ENCODE measurements at places on chromosomes 7 and 10.

DNA sequence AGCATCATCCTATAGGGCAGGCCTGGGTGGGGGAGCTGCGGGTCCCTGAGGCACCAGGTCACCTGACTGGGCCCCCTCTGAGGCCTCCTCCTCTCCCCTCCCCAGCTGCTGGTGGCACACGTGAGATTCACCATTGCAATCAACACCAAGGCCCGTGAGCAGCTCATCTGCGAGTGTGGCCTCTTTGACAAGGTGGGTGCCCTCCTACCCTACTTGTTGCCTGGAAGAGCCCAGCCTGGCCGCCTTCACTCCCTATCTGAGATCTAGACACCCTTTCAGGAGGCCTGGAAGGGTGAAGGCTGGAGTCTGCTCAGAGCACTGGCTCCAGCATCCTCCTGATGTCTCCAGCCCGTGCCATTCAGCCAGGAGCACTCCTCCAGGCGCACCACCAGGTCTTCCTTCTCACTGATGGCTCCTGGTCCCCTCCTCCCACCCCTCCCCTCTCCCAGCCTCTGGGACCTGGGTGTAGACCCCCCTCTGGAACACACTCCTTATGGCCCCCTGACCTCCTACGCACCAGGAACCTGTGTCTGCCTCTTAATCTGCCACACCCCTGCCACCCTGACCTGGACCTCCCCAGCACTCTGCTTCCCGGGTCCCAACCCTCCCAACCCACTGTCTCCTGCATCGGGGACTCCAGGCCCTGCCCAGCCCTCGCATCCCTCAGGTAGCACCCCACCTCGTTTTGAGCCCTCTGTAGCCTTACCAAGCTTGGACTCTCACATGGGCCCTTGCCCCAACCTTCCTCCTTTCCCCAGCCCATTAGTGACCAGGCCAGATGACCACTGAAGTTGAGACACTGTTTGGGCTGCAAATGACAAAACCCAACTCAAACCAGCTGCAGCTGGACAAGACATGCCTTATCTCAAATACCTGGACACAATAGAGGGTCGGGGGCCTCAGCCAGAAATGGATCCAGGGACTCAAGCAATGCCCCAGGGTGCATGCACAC lies 67.5 kb downstream of the ALOX5 start:
- DNase-seq: no peak

GRCh38 chr7:100855515-100855914 lies 3.0 kb downstream of the SLC12A9 start:
- DNase-seq: no peak

GRCh38 chr10:21205328-21205727 lies 308.2 kb upstream of the NEBL start:
- no peak for DNase-seq

GRCh38 chr7:14177876-14178275 lies 188.4 kb upstream of the ETV1 start:
- no peak for DNase-seq

DNA sequence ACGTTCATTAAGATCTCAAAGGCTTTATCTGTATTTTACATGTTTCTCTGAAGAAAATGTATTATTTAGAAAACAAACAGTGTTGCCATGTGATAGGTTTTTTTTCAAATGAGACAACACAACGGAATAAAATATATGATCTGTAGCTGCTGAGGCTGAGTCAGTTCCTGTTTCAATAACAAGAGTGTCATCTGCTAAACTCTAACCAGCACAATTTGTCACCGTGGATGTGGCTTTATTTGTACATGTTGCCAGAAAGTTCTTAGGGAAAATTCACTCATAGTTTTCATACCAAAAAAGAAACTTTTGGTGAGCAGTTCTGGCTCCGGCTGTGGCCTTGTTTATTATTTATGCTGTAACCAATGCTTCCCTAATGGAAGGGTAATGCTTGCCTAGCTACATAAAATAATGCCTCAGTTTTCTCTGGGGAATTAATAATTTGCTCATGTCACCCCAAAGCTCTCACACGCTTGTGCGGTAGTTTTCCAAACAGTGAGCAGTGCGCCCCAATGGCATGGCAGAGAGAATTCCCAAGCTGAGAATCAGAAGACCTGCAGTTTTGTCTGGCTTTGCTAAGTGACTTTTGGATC lies 20.3 kb upstream of the KLF6 start:
- DNase-seq: no peak
